Aorta (tissue), 5 donors: ENCODE measurements at places on chromosomes 11 and 22. TPM values are rescaled to one million over a fixed set of nuclear protein-coding genes. Genes with fewer than 3 reads are reported as not detected.

GRCh38 chr11:110028921-110029320 is 64.3 kb upstream of the ZC3H12C start:
- DNase-seq, result no peak

DNA sequence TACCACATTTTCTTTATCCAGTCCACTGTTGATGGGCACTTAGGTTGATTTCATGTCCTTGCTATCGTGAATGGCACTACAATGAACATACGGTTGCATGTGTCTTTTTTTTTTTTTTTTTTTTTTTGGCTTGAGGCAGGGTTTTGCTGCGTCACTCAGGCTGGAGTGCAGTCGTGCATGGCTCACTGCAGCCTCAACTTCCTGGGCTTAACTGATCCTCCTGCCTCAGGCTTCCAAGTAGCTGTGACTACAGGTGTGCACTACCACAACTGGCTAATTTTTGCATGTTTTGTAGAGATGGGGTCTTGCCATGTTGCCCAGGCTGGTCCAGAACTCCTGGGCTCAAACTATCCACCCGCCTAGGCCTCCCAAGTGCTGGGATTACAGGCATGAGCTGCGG is 1.5 kb upstream of the CCDC90B start:
- no peak for DNase-seq

Gene KREMEN1
- 3.6 TPM for polyA plus RNA-seq

DNA sequence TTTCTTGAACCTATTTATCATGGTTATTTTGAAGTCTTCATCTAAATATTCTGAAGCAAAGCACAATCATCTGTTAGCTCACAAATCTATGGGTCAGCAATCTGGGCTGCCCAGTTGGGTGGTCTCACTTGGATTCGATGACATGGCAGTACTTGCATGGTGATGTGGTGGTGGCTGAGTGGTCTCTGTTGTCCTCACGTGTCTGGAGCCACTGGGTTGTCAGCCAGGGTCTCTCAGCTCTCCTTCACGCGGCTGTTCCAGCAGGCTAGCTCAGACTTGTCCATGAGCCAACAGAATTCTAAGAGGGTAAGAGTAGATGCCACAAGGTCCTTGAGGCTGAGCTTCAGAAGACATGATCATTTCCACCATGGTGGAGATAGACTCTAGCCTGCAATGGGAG is 66.4 kb upstream of the KCNQ1OT1 start:
- no peak for DNase-seq

- DNase-seq, result no peak
Measured at GRCh38 chr11:79949574-79949973, 508.7 kb upstream of the TENM4 start.

GRCh38 chr11:35909511-35910265 is 34.2 kb upstream of the LDLRAD3 start:
- DNase-seq, result no peak

- DNase-seq, result no peak
Measured at GRCh38 chr11:27315836-27316235, 47.2 kb downstream of the CCDC34 start.

DNA sequence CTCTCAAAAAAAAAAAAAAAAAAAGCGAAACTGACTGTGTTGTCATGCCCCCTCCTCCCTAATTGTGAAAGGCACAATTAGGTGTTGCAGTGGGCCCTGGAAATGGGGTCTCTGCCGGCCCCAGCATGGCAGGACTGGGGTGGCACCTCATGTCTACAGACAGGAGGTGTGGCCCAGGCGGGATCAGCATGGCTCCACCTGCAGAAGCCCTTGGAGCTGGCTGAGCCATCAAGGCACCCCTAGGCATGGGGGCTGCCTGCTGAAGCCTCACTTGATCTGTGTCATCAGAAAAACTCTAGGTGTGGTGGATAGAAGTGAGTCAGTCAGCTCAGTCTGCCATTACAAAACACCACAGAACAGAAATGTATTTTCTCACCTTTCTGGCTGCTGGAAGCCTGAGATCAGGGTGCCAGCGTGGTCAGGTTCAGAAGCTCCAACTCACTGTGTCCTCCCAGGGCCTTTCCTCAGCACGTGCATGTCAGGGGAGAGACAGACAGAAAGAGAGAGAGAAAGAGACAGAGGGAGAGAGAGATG is 10.1 kb upstream of the B4GALNT4 start:
- peak; percentile 67 for DNase-seq

GRCh38 chr11:63042596-63042995 is 27.0 kb upstream of the SLC22A8 start:
- DNase-seq, result no peak

DNA sequence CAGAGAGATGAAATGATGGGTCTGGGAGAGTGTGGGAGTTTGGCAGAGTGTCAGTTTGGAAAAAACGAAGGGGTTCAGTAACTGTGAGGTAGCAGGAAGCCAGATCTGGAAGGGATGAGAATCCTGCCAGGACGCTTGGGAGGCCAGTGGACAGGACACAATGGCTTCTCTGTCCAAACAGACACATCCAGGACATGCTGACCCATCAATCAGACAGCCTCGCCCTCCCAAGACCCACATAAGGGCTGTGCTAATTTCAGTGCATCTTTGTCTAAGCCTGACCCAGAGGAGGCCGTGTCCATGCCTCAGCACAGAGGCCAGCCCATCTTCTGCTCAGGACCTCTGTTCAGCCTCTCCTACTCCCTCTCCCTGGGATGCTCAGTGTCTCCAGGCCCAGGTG is 576.5 kb upstream of the B3GAT1 start:
- DNase-seq, result no peak

DNA sequence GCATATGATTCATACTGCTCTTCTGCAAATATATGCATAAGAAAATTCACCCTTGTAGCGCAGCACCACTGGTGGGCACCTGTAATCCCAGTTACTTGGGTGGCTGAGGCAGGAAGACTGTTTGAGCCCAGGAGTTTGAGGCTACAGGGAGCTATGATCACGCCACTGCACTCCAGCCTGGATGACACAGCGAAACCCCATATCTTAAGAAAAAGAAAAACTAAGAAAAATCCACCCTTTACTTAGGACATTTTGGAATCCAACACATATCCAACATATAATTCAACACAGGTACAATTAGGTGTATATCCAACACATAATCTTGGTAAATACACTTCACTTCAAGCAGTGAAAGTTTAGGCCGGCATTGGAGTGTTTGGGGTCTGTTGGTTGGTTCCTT is 255.5 kb upstream of the PITPNB start:
- no peak for DNase-seq

DNA sequence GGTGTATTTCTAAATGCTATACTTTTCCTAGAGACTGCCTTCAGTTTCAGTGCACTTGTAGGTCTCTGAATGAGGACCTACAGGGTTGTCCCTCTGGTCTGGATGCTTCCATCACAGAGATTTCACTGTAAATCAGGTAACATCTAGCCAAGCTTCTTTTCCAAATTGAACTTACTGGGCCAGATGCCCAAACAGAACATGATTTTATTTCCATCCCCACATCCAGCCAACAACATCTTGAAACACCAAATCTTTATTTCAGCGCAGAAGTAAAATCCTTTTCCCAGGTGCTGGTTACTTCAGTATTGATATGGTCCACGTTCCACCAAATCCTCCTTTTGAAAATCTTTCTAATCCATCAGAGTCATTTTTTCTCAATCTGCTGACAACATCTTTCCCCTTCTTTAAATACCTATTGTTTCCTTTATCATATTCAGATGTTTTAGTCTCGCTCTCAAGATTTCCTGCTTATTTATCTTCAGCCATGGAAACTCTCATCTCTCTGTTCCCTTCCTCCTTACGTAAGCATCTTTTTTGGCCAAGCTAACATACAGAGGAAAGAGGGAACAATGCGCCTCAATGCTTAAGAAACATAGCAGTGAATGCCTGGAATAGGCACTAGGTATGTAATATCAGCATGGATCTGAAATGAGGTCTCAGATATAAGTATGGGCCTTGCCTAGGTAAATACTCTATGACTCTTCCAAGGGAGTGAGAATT is 201.2 kb upstream of the MTNR1B start:
- no peak for DNase-seq

GRCh38 chr11:32385998-32386397 is 49.3 kb downstream of the WT1 start:
- DNase-seq, result no peak

DNA sequence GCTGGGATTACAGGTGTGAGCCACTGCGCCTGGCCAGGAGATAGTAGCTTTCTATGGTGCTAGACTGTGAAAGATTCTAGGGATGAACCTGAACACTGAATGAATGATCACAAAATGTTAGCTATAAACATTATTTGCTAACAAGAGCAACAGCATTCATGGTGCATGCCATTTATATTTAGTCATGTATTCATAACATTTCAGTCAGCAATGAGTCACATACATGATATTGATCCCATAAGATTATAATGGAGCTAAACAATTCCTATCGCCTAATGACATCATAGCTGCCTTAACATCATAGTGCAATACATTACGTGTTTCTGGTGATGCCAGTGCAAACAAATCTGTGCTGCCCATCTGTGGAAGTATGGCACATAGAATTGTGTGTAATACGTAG is 164.1 kb downstream of the ARHGAP42 start:
- DNase-seq, result no peak

DNA sequence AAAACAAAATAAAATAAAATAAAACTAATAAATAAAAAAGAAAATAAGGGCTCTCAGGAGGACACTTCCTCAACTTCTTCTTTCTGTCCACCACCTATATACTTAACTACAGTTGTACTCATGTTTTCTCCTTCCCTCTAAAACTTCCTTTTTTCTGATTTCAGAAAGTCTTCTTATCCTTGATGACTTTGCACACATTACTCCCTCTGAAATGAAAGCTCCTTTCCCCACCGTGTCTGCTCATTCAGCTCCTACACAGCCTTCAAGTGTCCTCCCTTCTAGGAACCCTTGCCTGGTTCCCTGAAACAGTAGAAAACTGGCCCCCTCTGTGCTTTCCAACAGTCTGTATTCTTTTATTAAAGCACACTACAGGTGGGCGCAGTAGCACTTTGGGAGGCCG is 18.3 kb upstream of the DDX17 start:
- DNase-seq, result no peak

GRCh38 chr11:130051082-130051481 is 18.6 kb upstream of the APLP2 start:
- no peak for DNase-seq

- DNase-seq, result no peak
Measured at GRCh38 chr11:108218912-108219783, 3.3 kb downstream of the NPAT start.

DNA sequence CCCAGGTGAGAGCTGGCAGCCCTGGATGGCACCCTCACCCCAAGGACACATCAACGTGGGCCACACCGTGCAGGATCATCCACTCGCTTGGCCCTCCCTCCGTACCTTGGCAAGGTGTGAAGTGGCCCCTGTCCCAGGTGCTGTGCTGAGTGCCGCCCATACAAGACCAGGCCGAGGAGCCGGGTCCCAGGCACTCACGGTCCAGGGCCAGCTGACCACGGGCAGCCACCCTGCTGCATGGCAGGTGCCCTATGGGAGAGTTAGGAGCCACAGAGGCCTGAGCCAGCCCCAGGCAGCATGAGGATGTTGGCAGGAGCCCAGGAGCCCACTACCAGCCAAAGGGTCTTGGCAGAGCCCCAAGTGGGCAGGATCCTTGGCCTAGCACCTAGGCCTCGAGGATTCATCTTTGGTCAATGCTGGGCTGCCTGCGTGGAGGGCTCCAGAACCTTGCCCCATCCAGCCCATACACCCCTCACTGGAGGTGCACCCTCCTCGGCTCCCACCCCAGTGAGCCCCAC is 19.6 kb downstream of the RTN4R start:
- no peak for DNase-seq

Gene HOATZ
- polyA plus RNA-seq, result not detected

DNA sequence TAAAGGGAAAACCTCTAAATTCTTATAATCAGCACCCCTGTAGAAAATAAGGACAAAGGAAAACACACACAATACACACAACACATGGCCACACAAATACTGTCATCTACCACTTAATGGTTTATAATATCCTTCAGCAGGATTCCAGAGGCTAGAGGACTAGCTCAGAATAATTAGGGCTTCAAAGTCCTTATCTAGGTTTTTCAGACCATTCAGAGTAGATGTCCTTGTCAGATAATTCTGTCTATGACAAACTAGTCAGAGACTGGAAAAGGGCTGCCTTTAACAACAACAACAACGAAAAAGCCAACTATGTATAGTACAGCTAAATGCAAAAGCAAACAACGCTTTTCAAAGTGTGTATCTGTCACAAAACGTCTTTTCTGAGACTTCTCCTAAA is 456.5 kb upstream of the CNTN5 start:
- DNase-seq, result no peak

Gene CRYBB2
- 2.8 TPM for polyA plus RNA-seq

DNA sequence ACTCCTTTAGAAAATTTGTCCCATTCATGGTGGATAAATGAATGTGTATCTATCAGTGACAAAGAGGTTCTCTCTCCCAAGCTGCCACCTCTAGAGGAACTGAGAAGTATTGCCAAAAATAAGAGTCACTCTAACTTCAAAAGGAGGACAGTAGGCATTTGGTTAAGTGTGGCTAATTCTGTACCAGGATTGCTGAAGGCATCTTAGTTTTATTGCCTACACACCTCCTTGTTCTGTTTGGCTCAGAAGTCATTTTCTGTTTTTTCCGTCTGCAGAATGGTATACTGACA is 189.0 kb upstream of the MPPED2 start:
- DNase-seq, result no peak

DNA sequence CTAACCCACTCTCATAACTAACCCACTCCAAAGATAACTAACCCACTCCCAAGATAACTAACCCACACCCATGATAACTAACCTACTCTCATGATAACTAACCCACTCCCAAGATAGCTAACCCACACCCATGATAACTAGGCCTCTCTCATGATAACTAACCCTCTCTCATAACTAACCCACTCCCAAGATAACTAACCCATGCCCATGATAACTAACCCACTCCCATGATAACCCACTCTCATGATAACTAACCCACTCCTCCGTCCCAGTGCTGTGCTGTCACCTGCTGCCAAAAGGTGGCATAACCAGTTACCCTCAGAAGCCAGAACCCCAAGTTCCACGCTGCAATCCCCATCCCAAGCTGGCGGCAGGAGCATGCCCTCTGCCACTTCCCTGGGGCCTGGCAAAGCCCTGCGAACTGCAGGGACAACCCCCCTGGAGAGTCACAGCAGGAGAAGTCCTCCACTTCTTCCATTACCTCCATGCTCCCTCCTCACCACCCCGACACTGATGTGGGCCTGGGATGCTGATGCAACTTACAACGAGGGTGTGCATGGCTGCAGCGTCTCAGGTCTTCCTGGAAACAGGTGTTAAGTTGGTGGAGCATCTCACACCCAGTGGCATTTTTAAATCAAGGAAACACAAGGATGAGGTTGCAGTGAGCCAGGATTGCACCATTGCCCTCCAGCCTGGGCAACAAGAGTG is 30.8 kb upstream of the CELSR1 start:
- peak; percentile 73 for DNase-seq

GRCh38 chr11:8251616-8252295 is 11.9 kb downstream of the LMO1 start:
- DNase-seq, result no peak

GRCh38 chr11:45851228-45851627 is 4.0 kb downstream of the CRY2 start:
- no peak for DNase-seq

Gene SEPTIN5
- 63.3 TPM for polyA plus RNA-seq

Gene CD3D
- polyA plus RNA-seq, result 0.36 TPM
